Right cardiac atrium (tissue), 5 donors: ENCODE measurements at places on chromosomes 13 and 19. TPM values are rescaled to one million over a fixed set of nuclear protein-coding genes. Genes with fewer than 3 reads are reported as not detected.

- no peak for DNase-seq
Measured at GRCh38 chr13:25771641-25772478, 280.0 kb downstream of the SHISA2 start.

DNA sequence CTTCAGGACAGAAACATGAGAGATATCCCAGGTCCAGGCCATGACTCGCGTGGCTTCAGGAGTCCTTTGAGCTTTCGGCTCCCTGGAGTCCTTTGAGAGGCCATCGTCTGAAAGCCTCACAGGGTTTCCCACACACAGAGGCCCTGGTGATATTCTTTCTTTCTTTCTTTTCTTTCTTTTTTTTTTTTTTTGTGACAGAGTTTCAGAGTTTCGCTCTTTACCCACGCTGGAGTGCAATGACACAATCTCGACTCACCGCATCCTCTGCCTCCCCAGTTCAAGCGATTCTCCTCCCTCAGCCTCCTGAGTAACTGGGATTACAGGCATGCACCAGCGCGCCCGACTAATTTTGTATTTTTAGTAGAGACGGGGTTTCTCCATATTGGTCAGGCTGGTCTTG is 5.5 kb downstream of the SIN3B start:
- no peak for DNase-seq

GRCh38 chr19:7628589-7629311 is 595 bp downstream of the XAB2 start:
- no peak for DNase-seq

The PCSK4 gene
- 1.3 TPM for total RNA-seq

- DNase-seq, result no peak
Measured at GRCh38 chr13:100899720-100900316, 225.2 kb upstream of the TMTC4 start.

GRCh38 chr13:32121316-32121715 is 89.7 kb downstream of the FRY start:
- DNase-seq, result no peak

DNA sequence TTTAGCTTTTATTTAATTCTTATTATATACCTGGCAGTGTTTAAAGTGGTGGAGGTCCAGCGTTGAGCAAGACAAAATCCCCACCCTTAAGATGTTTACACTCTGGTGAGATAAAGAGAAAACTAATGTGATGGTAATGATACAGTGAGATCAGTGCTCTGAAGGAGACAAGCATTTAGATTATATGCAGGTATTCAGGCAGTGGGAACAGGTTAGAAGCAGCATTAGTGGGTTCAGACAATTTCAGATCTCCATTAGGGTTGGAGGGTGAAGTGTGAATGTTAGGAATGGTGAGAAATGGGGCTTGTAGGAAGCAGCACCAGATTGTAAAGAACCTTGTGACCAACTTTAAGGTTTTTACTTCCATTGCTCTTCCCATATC is 39.0 kb downstream of the PIBF1 start:
- DNase-seq, result no peak

DNA sequence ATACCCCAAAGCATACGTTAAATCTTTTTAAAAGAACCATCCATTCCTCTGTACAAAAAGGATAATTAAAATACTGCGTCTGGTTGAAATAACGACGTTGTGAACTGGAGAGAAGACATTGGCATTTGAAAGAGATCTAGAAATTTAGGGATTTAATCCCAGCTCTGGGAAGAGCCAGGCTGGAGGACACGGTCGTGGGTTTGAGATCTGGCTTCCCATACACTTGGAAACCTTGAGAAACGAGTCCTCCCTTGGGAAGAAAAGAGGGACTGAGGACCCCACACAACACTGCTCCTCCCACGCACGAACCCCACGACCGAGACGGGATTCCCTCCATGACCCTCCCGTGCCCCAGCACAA is 625 bp downstream of the ZNF709 start:
- DNase-seq, result no peak

DNA sequence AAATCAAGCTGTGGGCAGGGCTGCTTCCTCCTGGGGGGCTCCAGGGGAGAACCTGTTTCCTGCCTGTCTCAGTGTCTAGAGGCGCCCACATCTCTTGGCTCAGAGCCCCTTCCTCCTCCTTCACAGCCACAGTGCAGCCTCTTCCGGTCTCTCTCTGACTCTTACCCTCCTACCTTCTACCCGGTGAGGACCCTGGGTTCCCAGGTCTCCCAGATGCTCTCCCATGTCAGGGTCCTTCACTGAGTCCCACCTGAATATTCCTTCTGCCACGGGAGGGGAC is 153.1 kb downstream of the KDM4B start:
- no peak for DNase-seq

- DNase-seq, result no peak
Measured at GRCh38 chr13:43232144-43232872, 208.9 kb downstream of the DNAJC15 start.

DNA sequence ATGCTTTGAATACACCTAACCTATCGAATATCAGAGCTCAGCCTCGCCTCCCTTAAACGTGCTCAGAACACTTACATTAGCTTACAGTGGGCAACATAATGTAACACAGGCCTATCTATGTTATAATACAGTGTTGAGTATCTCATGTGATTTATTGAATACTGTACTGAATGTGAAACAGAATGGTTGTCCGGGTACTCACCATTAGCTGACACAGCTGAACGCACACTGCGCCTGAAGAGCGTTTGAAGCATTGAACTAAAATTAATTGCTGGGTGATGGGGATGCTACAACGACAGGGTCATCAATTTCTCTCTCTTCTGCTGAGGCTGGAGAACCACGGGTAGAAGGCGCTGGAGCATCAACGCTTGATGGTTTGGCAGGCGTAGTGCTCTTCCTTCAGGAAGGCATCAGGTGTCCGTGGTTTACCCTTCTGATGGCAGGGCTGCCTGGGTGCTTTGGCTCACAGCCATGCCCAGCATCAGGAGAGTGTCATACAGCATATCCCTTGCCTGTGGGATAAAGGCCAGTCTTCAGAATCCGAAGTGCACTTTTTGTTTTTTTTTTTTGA is 46.9 kb upstream of the UBE2L5 start:
- no peak for DNase-seq

DNA sequence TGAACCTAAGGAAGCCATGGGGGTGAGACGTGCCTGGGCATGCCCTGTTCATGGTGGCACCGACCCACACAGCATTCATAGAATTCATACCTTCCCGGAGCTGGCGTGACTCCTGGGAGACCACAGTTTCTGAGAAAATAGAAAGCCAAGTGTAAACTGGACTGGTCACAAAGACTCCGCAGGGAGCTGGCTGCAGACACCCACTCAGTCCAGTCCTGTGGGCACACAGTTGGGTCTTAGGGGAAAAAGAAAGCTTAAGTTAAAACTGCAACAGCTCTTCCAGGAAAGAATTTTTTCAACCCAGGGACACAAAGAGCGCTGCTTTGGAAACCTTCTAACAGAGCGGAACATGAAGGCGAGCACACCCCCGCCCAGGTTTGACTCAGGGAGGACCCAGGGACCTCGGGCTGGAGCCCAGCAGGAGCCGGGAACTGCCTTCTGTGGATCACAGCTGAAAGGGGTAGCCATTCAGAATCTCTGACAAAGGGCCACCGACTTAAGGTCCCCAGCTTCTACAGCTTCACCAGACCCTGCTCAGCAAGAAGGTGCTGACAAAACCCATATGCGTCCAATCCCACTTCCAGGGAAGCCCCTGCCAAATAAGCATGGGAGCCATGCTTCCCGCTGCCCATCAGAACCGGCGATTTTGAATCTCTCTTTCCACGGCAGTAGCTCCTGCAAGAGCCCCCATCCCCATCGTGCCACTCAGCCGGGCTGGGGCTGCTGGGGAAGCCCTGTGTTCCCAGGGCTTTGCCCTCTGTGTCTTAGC is 183.7 kb downstream of the COL4A1 start:
- DNase-seq, result no peak

The LRG1 gene
- total RNA-seq, result 0.20 TPM

The MBD3L3 gene
- not detected for total RNA-seq

- peak; percentile 67 for DNase-seq
Measured at GRCh38 chr19:1445932-1446712, 3.8 kb upstream of the APC2 start.

The ZNF419 gene
- 8.4 TPM for total RNA-seq

GRCh38 chr13:58452123-58452623 is 820.6 kb downstream of the PCDH17 start:
- no peak for DNase-seq

DNA sequence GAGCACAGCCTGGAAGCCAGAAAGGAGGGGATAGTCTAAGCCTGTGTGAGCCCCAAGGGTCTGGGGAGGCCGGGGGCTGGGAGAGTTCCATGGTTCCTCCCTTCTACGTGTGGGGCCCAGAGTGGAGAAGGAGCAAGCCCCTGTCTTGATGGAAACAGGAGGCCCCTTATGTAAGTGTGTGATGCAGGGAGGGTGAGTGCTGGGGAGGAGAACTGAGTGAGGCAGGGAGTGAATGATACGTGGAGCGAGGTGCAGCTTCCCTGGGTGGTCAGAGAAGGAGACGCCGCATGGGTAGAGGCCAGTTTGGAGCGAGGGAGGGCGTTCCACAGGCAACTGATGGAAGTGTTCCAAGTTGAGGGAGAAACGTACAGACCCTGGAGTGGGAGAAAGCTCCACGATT is 16.0 kb downstream of the MAG start:
- peak; percentile 28 for DNase-seq

DNA sequence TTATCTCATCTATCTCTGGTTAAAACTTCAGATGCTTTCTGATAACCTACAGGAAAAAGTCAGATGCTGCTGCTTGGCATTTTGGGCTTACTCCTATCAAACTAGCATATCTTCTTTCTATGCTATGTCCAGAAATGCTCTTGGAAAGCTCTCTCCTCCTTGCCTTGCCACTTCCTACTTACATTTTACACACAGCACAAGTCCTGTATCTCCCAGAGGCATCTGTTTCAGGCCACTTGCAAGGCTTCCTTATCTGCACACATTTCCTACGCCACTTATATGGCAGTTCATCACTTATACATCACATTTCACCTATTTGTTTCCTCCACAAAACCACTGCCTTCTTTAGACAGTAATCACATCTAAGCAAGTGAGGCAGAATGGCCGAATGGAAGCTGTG is 220.3 kb downstream of the DNAJC15 start:
- no peak for DNase-seq

The NUP62 gene
- 34.0 TPM for total RNA-seq

The MYH14 gene
- 80.6 TPM for total RNA-seq

The PRX gene
- 7.1 TPM for total RNA-seq

DNA sequence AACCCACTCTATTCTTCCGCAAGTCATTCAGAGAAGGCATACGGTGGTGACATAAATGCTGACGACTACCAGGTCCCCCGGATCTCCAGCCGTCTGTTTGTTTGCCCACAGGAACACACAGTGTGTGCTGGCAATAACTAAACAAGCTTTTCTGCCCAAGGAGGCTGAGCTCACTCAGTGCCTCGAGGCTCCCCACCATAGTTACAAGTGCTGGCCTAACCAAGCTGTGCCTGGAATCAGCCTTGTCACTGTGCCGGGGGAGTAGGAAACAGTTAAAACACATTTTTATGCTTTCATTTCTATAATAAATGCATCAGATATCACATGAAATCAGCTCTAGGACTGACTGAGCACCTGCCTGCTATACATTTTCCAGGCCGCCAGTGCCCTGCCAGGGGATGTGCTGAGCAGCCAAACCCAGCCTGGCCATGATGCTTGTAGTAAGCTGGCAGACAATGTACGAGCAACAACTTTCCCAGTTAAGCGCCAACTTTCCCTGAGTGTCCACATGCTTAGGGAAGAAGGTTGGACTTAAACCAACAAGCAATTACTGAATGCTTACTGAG is 28.1 kb downstream of the BRD4 start:
- DNase-seq, result no peak

The SULT2A1 gene
- total RNA-seq, result not detected

GRCh38 chr19:31693131-31693932 is 344.1 kb upstream of the TSHZ3 start:
- DNase-seq, result no peak

DNA sequence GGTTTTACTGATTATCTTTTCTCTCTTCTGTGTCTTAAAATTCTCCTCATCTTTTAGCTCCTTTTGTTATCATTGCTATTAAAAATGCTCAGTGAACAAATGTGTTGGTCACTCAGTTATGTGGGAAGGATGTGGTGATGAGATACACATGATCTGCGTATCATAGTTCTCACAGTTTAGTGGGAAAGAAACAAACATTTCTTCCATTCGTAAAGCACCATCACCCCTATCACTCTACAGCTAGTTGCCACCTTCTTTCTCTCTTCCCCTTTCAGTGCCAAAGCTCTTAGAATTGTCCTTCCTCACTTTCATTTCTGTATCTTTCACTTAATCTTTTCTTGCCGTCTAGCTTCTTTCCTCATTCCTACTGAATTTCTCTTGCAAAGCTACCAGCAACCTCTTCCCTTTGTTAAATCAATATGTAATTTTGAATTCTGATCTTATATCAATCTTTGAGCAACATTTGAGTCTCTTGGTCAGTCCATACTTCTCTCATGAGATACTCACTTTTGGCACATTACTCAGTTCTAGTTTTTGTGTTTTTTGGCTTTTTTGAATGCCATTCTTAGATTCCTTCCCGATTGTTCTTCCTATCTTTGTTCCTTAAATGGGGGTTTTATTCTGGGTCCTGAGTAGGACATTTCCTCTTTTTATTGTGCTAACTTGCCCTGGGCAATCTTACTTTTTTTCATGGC is 122.3 kb downstream of the PCCA start:
- DNase-seq, result no peak

The ATCAY gene
- not detected for total RNA-seq

DNA sequence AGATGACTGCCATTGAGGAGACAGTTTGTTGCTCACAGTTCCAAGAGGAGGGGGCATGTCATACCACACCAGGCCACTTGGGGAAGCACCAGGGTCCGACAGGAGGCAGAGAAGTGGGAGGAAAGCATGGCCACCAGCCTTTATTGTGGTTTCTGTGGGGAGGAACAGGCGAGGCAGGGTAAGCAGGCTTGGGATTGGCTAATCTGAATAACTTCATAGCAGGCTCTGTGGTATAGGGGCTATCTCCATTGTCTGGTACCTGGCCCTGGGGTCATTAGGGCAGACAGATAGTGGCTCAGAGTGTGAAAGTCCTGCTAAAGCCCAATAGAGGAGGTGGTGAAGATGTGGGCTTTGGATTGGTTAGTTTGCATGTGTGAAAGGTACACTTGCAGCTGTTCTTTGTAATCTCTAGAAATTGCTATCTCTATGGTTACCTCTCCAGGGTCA is 35.5 kb downstream of the CBY2 start:
- no peak for DNase-seq

GRCh38 chr13:75978818-75979217 is 342.7 kb downstream of the LMO7 start:
- DNase-seq, result no peak

The PSG3 gene
- not detected for total RNA-seq
